ENCODE measurements at places on chromosomes 5 and 9. TPM values are rescaled to one million over a fixed set of nuclear protein-coding genes. Genes with fewer than 3 reads are reported as not detected.

DNA sequence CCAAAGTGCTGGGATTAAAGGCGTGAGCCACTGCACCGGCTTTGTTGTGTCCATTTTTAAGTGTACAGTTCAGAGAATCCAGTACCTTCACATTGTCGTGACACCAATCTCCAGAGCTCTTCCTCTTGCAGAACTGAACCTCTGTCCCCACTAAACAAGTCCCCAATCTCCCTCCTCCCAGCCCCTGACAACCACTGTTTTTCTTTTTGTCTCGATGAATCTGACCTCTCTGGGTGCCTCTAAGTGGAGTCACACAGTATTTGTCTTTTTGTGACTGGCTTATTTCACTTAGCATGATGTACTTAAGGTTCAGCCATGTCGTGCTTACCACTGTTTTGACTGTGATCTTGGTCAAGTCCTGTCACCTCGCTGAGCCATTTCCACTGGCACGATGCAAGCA is 1.6 kb downstream of the WDR38 start:
- no peak for DNase-seq

DNA sequence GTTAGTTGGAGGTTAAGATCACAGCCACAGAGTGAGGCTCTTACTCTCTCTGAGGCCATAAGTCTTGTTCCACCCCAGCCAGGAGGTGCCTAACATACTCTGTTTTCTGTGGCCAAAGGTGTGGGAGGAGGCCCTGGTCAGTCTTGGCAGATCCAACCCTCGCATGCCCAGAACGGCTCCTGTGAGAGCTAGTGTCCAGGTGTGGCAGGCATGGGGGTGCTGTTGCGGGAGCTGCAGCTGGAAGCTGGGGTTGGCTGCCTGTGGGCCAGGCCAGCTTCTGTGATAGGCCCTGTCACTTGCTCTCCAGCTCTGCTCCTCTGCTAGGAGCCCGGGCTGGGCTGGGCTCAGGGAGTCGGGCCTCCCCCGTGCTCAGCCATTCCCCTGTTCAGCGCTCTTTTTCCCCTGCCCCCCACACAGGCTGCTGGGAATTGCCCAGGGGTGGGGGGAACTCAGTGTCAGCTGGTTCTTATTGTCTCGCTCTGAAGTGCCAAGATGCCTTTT is 31.6 kb downstream of the IER5L start:
- DNase-seq = no peak

GRCh38 chr5:64685866-64686265 is 4.4 kb upstream of the SHISAL2B start:
- no peak for DNase-seq

GRCh38 chr5:171806976-171807747 is 21.5 kb downstream of the SMIM23 start:
- DNase-seq = no peak

GRCh38 chr5:172370648-172371545 is 83.4 kb downstream of the SH3PXD2B start:
- no peak for DNase-seq

DNA sequence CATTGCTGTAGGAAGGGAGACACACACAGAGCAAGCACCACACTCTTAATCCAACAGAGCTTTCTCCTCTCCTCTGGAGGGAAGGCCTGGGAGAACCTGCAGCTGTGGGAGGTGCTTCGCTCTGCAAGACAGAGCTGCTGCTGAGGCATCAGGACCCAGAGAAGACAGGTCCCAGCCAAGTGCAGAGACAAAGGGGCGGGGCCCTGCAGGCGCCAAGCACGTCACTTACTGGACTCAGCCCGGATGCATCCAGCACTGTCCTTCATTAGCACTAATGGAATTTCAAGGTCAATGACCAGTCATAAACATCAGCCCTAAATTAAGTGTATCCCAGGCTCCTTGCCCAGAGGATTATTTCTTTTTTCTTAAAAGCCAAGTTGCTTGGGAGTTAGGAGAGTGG is 337.1 kb upstream of the PANK3 start:
- DNase-seq = no peak

Gene PPP1R26
- total RNA-seq = 16.4 TPM

GRCh38 chr5:8601831-8602354 is 732.9 kb downstream of the MTRR start:
- DNase-seq = no peak

DNA sequence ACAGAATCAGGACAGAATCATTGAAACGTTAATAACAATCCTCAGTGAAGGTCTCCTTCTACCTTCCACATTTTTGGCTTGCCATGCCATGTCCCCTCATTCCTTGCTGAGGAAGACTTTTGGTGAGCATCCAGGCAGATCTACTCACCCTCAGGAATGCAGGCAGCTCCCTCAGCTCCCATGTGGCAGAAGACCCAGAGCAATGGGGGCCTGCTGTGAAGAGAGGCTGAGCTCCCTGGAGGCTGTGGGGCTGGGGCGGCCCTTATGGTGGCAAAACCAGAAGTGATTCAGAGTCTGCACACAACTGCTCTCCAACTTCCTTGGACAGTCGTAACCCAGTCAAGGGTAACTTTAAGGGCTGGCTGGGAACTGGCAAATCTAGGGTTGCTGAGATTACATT is 247.2 kb upstream of the EFNA5 start:
- no peak for DNase-seq

DNA sequence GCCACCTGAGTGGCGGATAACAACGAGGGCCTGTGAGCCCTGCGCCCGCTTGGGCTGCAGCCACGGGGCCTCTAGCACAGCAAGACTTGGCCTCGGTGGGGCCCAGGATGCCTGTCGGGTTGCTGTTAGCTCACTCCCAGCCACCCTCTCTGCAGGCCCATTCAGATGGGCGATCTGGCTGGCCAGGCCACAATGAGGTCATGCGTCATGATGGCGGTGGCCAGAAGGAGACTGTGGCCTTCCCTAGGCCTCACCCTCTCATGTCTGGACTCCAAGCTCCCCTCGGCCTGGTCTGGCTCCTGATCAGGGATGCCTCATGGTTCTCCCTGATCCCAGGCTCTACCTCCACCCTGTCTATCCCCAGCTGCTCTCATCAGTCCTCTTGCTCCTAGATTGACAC is 19.0 kb upstream of the TCOF1 start:
- DNase-seq = no peak

Gene SLC34A3
- not detected for total RNA-seq

Gene NME5
- total RNA-seq = 5.8 TPM

Gene MRRF
- total RNA-seq = 26.7 TPM

- DNase-seq = no peak
Measured at GRCh38 chr5:78546276-78546996, 102.1 kb downstream of the LHFPL2 start.

DNA sequence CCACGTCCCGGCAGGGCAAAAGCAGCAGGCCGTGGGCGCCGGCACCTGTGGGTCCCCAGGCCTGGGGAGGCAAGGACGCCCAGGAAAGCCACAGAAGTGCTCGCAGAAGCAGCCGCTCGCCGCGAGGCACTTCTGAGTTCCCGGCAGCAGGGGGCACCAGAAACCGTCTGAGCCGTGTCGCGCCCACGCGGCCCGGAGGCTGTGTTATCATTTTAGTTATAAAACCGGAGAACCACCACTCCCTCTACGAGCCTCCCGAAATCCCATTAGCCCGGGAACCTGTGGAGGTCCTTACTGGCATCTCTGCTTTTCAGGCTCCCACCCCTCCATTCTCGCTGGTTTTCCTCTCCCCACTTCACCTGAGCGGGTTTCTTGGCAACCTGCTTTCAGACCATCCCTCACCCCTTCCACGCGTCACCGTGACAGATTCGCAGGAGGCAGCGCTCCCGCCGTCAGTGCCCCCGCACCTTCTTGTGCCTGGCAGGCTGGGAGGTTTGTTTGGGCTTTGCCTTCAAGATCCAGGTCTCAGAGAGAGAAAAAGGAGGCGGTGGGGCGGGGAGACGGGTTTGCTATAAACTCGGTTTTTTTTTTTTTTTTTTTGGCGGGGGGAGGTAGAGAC is 2.3 kb downstream of the GDNF start:
- no peak for DNase-seq

Gene TBCA
- total RNA-seq = 180 TPM

DNA sequence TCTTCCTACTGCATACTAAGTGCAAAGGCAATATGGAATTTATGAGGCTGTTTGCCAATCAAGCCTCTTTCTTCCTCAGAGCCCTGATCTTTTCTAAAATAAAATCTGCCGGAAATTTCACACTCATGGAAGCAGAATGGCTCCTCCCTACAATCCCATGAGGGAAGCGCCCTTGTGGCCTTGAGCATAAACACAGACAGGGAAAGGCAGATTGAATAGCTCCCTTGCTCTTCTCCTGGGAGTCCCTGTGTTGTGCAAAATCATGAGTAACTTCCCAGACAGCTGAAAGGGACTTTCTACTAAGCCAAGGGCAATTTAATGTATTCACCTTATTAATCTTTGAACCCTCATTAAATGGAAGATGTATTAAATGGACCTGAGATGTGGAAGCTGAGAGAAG is 226.1 kb upstream of the PIK3R1 start:
- DNase-seq = no peak

DNA sequence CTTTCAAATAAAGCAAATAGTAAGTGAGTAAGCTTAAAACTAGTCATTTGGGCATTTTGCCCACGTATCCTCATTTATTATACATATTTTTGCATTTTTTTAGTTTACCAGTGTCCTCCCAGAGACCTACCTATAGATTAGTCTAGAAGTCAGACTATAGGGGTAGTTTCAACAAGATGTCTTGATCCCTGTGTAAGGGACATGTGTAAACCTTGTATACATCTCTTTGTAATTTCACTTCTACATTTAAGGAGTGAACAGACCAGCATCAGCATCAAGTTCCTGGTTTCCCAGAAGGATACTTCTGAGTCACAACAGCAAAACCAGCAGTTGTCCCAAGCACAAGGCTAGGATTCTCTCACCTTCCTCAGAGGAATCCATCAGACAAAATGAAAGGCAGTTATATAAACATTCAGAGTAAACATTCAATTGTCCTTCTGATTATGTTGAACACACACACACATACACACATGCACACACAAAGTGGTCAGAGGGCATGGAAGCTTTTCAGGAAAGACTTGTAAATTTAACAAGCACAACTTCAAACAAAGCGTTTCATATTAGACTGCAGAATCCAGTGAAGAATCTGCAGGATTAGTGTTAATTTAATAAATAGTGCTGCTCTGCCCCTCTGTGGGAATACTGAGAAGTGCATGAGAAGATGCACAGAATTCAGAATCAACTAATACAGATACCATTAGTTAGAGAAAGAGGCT is 55.4 kb downstream of the HINT1 start:
- DNase-seq = peak; percentile 22
